D721Med (cell line): ENCODE measurements at places on chromosomes 16 and 17.

GRCh38 chr16:16102738-16103137 is 120.6 kb downstream of the ABCC6 start:
- DNase-seq = no peak

GRCh38 chr17:50688245-50688644 is 19.5 kb downstream of the ANKRD40 start:
- DNase-seq = no peak

DNA sequence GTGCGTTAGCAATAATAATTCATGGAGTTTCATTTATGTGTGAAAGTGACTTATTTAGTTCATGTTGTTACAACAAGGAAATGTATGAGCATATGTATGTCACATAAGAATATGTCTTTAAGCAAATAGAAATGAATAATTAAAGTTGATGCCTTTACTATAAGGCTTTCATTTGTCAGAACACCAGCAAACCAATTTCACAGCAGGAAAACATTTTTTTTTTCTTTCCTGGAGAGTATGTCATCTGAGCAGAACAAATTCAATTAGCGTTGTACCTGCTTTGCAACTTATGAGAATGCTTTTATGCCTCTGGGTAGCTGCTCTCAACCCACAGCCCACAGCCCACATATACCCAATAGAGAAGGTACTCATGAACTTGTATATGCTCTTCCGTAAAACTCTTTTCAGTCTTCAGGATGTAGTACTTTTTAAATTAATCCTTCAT is 26.3 kb upstream of the APOH start:
- no peak for DNase-seq

DNA sequence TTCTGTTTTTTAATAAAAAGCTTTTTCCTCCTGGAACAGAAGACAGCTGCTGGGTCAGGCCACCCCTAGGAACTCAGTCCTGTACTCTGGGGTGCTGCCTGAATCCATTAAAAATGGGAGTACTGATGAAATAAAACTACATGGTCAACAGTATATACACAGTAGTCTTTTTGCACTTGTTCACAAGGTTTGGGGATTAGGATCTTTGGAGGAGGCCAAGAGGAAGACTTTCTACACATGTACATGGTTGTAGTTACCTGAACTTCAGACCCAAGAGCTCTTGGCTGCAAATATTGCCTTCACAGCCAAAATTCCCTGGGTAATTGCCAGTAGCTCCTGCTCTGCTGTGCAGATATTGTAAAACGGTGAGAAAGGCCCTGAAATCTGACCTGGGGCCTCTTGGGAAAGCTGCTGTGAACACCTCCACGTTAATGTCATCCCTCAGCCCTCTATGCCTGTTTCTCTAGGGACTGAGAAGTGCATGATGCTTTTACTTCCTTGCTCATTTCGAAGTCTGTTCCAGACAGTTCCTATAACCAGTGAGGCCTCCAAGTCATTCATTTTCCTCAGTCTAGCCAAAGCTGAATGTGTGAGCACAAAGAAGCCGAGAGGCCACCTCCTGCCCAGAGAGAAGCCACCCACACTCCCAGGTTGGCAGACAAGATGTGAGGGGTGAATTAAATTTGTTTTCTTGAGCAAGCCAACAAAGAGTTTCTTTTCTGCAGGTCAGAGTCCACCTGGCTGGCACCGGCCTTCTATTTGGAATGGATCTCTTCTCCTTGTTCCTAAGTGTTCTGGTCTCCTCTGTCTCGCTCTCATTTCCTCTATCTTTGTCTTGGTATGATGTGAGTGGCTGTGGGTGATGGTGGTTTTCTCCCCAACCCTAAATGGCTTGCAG is 15.9 kb downstream of the ANKRD40 start:
- DNase-seq = no peak

DNA sequence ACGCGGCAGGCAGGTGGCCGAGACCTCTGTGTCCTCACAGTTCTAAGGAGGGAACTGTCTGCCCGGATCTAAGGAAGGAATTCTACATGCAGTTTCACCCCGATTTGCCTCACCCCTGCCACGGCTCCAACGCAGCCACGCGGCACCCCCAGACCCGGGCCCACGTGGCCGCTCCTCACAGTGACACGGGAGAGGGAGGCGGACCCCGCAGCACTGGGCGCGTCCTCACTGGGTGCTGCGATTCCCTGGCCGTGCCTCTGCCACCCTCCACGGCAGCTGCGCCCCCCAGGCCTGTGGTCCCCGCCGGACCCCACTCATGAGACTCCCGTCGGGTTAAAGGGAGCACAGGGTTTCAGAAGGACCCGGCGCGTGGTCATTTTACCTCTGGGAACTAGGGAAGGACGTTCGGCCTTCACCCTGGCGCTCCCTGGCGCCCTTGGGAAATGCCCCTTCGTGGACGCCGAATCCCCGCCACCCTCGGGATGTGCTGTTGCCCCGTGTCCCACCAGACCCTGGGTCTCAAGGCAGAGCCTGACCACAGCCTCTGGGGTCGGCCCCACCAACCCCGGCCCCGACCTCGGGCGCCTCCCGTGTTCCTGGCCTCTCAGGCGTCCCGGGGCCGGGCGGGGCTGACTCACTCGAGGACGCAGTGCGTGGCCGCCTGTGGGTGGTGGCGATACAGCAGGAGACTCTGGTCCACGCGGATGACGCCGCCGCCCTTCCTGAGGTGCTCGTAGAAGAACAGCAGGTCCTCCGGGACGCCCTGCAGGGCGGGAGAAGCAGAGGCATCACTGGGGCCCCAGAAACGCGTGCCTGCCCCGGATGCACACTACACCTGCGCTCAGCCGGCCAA is 118.8 kb upstream of the METRNL start:
- DNase-seq = no peak

DNA sequence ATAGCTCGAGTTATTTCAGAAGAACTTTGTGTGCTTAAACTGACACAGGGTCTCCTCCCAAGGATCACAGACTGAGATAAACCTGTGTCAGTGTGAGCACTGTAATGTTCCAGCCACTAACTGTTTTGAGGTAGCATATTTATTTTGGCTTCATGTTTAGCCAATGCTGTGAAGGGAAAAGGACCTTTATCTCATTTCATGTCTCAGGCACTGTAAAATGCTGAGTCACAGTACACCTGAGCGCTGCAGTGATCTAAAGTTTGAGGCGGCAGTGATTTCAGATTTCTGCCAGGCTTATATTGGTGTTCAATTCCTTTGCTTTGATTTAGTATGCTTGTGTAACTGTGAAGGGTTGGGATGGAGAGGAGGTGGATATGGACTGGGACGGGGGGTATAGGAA is 3.1 kb upstream of the DNAJA2 start:
- DNase-seq = no peak

DNA sequence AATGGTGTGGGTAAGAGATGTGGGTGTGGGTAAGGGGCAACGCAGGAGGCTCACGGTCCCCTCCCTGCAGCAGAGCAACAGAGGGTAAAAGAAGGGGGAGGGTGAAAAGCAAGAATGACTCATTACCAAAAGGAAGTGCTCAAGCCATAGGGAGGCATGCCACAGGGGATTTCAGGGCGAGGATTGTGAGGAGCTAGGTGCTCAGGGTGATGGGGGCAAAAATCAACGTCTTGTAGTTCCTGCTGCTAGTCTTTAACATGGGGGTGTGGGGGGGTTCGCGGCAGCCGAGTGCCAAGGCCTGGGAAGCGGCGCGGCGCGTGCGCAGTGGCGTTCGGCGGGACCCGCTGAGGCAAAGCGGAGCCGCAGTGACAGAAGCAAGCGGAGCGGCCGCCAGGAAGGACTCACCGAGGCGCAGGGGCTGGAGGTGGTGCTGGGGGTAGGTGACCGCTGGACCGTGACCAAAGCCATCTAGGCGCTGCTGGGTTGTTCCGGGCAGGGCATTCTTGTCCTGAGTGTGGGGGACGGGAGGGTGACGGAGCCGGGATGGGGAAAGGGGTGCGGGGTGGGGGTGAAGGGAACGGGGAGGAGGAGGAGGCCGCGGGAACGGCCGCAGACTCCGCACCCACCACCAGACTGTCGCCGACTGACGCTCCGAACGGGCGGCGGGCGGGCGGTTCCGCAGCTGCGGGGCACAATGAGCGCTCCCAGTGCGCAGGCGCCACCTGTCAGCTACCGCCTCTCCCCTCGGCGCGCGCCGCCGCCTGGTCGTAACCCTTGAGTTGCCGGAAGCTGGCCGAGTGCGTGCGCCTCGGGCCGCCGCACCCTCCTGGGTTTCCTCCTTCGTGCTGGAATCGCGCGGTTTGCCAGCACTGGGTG is at the start of gene SSH2:
SSH2 (minus strand) TSS at position 696 of the 876 bp plus-strand sequence; CDS start at position 468, 228 bp downstream.
- no peak for DNase-seq

DNA sequence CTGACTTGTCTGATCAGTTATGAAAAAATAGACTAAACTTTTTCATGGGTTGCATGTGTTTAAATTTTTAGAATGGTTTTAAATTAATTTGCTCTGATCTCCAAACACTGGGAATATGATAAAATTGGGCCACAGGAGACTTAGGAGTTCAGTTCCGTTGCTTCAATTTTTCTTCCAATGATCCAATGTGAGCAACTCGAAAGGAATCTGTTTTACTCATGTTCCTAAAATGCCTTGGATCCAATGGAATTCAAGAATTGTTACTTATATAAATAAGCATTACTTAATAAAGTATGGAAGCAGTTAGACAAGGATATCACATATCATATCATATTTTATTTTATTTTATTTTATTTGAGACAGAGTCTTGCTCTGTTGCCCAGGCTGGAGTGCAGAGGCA is 56.0 kb upstream of the NACA2 start:
- no peak for DNase-seq

DNA sequence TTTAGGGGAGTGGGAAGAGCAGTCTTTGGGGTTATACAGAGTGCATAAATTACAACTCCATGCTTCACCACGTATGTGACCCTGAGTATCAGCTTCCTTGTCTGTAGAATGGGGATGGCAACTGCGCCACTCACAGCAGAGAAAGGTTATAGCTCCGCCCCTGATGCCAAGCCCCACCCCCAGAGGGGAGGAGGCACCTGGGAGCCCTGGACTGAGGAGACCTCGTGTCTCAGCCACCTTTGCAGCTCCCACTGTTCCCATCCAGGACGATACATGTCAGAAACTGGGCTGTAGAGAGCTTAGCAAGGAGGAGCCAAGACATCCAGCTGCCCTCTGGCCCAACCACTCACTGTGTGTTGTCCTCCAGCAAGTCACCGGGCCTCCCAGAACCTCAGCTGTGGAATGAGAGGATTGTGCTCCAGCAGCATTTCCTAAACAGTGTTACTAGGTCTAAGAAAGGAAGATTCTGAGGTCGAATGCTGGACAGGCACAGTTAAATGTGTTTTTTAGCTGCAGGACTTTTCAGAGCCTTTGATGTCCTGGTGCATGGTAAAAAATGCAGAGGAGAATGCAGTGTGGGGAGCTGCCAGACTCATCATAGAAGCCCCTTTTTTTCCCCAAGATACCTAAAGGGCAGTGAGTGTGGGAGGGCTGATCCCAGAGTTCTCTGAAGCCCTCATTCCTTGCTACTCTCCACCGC is 49.4 kb downstream of the BEAN1 start:
- DNase-seq = no peak

- no peak for DNase-seq
Observed at GRCh38 chr17:62739645-62740388, 68.3 kb downstream of the MARCHF10 start.

- no peak for DNase-seq
Observed at GRCh38 chr17:10105513-10106001, 92.8 kb downstream of the GAS7 start.
